Immature natural killer cell (primary cell): ENCODE measurements at places on chromosomes 12 and 14. TPM values are rescaled to one million over a fixed set of nuclear protein-coding genes. Genes with fewer than 3 reads are reported as not detected.

DNA sequence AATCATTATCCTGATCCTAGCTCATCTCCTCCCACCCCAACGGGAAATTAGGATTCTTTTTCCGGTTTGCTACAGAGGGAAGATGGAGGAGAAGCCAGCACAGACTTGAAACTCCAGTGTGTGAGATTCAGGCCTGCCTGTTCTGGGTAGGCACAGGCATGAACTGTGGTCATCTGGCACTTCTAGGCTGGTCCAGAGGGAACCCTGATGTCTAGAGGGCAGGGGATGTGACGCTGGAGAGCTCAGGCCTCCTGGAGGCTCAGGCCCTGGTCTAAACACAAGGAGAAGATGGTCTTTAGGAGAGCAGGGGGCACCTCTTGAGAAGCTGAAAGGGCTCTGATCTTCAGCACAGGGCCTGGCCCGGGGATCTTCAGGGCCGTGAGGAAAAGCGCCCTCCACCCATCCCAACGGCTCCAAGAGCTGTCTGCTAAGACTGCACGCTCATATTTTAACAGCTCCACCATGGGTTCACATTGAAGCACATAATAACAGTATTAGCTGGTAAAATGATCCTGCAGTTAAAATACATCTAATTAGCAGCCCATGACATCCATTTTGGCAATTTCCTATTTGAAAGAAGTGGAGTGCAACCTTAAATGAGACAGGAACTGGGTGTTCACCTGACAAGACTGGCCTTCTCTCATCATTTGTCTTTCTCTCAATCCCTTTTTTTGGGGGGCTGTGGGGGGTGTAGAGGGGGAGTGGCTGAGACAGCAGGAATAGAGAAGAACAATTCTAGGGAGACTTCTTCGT is 35.4 kb downstream of the BCL11B start:
- no peak for DNase-seq

DNA sequence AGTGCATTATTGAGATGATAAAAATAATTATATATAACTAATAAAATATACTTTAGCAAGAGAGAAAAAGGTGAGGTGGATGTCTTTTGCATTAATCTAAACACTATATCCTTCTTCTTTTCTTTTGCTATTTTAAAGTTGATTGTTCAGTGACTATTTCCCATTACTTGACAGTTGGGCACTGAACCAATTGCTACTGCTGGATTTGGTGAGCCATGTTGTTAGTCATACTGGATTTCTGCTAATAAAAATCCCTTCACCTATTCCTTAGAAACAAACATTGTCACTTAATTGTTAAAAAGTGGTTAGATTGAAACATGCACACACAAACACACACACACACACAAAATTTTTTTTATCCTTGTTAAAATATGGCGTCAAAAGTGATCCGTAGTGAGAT is 251.6 kb upstream of the ALG10 start:
- DNase-seq: no peak

- no peak for DNase-seq
Observed at GRCh38 chr14:37289688-37290087, 92.0 kb downstream of the MIPOL1 start.

DNA sequence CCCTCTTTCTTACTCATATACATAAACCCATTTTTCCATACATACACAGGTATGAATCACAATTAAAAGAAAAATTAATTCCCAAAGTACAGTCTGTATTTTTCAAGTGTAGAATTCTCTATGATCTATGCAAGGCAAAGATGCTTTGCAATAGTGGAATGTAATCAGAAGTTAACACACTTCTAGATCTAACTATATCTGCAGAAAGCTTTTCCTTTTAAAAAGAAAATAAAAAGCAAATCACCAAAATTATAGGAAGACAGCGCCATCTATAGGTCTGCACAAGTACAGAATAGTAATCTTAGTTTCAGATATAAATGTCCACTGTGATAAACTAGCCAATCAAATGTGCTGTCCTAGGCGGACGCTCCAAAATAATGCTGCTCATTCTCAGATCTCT is 22.0 kb downstream of the SLC25A21 start:
- DNase-seq: no peak

DNA sequence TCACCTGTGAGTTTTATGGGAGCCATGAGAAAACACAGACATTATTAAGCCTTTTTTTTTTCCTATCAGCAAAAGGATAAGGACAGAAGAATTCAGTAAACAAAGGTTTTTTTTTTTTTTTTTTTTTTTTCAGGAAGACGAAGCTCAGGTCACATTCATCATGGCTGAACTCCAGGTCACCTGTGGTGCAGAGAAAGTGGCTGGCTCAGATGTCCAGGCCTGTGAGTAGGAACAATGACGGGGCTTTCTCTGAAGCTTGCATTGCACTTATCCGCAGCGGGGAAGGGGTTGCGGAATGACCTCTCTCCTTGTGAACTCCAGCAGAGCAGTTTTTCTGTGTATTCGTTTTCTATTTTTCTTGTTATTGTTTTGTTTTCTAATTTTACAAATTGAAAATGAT is 759.6 kb upstream of the TMEM132C start:
- DNase-seq: no peak

GRCh38 chr12:94686834-94687628 is 36.7 kb upstream of the TMCC3 start:
- DNase-seq: no peak

DNA sequence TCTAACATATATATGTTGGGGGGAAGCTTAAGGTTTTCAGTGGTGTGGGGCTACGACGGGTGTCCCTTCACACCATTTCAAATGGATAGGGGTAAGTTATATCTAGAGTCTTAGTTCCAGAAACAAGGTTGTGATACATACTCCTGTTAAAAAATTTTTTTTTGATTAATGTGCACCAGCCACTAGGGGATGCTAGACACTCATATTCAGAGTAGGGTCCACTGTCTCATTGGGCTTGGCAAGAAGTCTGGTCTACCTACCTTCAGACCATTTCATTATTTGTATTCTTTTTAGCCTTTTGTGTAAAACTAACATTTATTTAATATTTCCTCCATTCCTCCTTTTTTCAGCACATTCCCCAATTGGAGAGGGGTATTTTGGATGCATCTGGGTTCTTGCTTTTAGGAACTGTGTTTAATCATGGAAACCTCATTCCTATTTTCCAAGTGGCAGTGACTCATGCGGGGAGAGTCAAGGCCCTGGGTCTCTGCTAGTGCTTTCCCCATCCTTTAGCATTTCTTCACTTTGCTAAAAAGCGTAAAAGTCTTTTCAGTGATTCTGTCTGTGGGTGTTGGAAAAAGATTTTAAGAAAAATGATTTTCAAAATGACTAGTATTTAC is 33.4 kb downstream of the ANO4 start:
- DNase-seq: no peak

DNA sequence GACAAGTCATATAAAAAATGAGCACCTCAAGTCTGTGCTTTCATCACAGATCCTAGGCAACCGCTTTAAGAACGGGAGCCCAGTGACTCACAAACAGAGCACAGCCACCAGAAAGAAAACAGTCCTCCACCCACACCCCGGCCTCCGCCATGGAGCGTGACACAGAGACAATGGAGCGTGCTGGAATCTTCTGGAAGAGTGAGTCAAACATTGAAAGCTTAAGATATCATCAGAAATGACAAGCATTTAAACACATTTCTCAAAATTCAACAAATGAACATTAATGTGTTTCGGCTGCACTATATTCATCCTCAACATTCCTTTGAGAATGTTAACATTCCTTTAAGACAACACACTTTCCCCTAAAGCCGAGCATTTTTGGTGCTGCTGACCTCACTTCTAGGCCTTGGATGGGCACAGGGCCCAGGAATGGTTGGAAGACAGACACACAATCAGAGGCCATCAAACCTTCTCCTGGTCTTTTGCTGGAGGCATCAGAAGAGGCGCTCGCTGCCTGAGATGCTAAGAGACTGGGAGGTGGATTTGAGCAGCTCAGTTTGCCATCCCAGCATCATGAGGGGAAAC is 23.6 kb upstream of the TMEM132D start:
- DNase-seq: no peak

- DNase-seq: peak; percentile 37
Observed at GRCh38 chr14:61925043-61925442, 162.8 kb downstream of the SNAPC1 start.

- no peak for DNase-seq
Observed at GRCh38 chr14:61176686-61177085, 104.5 kb downstream of the TMEM30B start.

DNA sequence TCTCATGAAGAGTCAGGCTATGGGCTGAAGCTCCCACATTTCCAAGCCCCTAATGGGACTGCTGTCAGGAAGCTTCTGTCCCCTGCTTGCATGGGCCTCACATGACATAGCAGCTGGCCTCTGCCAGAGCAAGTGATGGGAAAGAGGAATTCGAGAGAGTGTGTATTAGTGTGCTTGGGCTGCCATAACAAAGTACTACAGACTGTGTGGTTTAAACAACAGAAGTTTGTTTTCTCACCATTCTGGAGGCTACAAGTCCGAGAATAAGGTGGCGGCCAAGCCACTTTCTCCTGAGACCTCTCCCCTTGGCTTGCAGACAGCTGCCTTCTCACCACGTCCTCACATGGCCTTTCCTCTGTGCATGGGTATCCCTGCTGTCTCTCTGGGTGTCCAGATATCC is 274.4 kb downstream of the NUAK1 start:
- no peak for DNase-seq

- no peak for DNase-seq
Observed at GRCh38 chr12:75190846-75191245, 18.8 kb downstream of the KCNC2 start.

- no peak for DNase-seq
Observed at GRCh38 chr12:28173440-28173839, 16.8 kb upstream of the CCDC91 start.

- DNase-seq: no peak
Observed at GRCh38 chr14:68286667-68287066, 467.1 kb downstream of the RAD51B start.

DNA sequence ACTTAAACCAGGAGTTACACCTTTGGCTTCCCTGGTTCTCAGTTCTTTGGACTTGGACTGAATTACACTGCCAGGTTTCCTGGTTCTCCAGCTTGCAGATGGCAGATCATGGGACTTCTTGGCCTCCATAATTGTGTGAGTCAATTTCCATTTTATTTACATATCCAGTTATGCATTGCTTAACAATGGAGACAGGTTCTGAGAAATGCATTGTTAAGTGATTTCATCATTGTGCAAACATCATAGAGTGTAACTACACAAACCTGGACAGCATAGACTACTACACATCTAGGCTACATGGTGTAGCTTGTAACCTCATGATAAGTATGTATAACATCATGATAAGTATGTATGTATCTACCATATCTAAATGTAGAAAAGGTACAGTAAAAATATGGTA is 276.1 kb upstream of the BTG1 start:
- no peak for DNase-seq

- DNase-seq: no peak
Observed at GRCh38 chr12:42483521-42483790, 106.1 kb downstream of the PRICKLE1 start.

- DNase-seq: no peak
Observed at GRCh38 chr12:70060634-70061033, 182.6 kb upstream of the CNOT2 start.

GRCh38 chr12:558580-558979 is 98.8 kb downstream of the B4GALNT3 start:
- DNase-seq: no peak

GRCh38 chr14:104109731-104110361 is 24.3 kb downstream of the ASPG start:
- DNase-seq: no peak

GRCh38 chr14:64766430-64767151 is 62.4 kb downstream of the PLEKHG3 start:
- DNase-seq: no peak

Gene LIN7A
- polyA plus RNA-seq: not detected

Gene ACOT6
- polyA plus RNA-seq: not detected

Gene PZP
- polyA plus RNA-seq: 0.62 TPM

Gene TCL1A
- polyA plus RNA-seq: 1.2 TPM

Gene KRT6C
- not detected for polyA plus RNA-seq

Gene CD9
- polyA plus RNA-seq: 5.1 TPM

Gene CPNE6
- not detected for polyA plus RNA-seq

Gene AVPR1A
- polyA plus RNA-seq: not detected
